Kidney (tissue), 22 donors: ENCODE measurements at places on chromosomes 13 and 19.

DNA sequence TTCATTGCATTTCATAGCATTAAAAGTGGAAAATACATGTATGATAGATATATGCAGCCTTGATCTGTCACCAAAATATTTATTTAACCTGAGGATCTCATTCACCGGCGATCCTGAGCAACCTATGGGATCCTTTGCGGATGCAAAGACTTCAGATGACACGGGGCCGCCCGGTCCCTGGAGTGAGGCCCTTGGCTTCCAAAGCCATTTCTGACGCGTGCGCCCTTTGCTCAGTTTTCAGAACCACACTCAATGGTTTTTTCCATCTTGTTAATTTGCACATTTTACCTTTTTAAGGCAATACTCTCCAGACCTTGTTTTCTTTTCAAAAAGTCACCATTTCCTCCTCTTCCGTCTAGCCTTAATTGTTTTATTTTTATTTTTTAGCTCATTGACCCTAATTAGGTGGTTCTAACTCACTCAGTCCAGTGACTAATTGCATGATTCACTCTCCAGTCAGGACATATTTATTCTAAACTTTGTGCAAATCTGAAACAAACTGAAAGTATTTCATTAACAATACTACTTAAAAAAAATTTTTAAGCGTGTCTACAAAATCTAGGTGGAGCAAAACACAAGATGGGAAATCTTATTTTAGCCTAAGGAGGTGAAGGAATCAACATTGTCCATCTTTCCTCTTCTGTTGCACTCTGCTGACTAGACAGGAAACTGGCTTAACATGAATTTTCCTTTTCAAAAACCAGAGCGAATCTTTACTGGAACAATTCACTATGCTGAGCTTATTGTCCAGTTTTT, 47.9 kb downstream of the COL4A1 start:
- no peak for DNase-seq

- DNase-seq: peak; percentile 79
Measured at GRCh38 chr19:45645631-45646344, 6.6 kb upstream of the EML2 start.

GRCh38 chr13:41418027-41418426, 39.3 kb upstream of the RGCC start:
- no peak for DNase-seq

DNA sequence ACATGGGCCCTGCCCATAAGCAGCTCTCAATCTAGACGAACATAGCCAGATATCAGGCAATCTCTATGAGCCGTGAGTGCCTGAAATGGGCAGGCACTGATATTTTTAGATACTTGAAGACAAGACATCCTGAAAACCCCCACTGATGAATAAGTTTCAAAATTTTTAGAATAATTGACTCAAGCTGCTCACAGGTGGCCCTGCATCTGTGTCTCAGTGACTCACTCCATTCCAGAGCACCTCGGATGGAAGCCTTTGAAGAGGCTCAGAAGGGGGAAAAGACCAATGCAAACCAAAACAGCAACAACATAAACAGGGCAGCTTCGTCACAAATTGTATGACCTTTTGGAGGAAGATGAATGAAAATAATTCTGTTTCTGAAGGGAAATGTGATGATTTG, 42.8 kb upstream of the SLC46A3 start:
- no peak for DNase-seq

GRCh38 chr13:113836768-113837559, 26.9 kb downstream of the GAS6 start:
- no peak for DNase-seq

DNA sequence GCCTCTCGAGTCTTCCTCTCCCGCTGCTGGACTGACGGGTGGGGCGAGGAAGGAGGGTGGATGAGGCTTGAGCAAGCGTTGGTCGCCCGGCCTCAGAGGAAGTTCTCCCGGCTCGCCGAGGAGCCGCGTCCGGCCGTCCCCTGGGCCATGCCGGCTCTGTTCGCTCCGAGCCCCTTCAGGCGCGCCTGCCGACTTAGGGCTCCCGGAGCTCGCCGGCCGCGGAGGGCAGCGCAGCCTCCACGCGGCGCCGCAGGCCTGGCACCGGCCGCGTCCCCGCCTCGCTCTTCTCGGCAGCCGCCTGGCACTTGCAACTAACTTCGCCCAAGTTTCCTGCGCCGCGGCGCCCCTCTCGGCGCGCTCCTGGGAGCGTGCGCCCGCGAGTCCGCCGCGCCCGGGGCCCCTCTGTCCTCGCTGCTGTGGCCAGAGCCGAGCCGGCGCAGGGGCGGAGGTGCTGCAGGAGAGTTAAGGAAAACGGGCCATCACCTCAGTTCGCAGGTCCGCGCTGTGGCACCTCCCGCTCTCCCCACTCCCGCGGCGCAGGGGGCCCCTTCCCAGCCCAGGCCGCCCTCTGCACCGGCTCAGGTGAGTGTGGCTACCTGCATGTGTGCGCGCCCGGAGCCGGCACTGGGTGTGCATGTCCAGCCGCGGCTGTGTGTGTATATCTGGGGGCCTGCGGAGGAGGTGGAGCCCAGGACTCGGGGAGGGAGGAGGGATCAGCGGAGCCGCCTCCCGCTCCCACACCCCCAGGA, 641 bp upstream of the SOX21 start:
- peak; percentile 69 for DNase-seq

GRCh38 chr19:7533281-7533885, 2.1 kb upstream of the PNPLA6 start:
- DNase-seq: peak; percentile 91

- peak; percentile 40 for DNase-seq
Measured at GRCh38 chr19:567296-567900, 5.0 kb upstream of the BSG start.

DNA sequence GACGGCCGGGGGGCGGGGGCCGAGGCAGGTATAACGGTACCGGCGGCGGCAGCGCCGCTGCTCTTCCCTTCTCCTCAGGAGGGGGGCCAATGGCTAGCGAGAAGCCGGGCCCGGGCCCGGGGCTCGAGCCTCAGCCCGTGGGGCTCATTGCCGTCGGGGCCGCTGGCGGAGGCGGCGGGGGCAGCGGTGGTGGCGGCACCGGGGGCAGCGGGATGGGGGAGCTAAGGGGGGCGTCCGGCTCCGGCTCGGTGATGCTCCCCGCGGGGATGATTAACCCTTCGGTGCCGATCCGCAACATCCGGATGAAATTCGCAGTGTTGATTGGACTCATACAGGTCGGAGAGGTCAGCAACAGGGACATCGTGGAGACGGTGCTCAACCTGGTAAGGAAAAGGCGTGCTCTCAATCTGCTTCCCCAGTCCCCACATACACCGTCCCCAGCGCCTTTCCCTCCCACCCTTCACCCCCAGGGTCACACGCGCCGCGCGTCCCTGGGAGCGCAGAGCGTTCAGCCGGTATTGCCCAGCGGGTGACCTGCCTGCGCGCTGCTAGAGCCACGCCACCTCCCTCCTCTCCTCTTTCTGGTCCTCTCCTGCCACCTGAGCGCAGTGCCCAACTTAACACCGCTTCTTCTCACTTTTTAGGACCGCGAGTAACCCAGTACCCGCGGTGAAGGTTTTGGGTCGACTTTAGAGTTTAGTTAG, 814 bp downstream of the NBEA start:
- DNase-seq: peak; percentile 70

GRCh38 chr13:79155883-79156282, 250.2 kb downstream of the RBM26 start:
- DNase-seq: no peak

DNA sequence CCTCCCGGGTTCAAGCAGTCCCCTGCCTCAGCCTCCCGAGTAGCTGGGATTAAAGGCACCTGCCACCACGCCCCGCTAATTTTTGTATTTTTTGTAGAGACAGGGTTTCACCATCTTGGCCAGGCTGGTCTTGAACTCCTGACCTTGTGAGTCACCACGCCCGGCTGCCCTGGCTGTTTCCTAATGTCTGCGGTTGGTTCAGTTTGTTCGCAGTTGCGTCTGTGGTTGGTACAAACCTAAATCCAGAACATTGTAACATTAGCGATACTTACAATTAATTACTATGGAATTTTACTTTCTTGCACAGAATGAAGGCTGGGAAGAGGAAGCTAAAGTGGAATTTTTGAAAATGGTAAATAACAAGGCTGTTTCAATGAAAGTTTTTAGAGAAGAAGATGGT, 38.1 kb downstream of the RNF17 start:
- DNase-seq: no peak

- DNase-seq: peak; percentile 20
Measured at GRCh38 chr19:44512326-44513298, 12.3 kb upstream of the ZNF180 start.

DNA sequence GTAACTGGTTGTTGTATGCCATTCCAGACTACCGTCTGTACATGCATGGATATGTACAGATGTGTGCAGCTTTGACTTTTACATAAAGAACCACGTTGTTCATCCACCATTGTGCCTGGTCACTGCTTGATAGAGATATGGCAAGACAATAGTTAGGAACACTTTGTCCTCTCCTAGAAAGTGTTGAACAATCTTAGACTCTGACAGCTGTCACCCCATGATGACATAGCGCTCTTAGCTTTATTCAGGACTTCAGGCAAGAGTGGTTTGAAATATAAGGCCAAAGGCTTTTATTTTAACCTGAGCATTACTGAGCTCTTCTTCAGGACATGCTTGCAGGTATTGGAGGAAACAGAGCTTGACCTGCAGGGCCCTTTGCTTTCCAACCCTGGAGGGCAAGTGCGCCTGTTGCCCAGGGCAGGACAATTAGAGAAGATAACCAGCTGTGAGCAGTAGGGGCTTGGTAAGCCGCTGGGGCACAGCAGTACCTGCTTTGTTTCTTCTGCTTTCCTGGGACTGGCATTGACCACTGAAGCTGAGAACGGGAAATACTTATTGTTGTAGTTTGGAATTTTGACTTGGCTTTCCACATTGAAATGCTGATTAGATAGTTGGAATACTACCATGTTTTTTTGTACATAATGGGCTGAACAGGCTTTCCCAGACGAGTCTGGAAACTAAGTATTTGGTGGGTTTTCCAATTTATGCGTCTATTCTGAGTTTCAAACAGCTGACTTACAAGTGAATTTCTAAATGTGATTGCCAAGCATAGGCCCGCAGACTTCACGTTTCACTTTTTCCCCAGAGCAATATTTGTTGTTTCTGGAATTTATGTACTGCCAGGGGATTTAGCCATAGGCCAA, 51.1 kb downstream of the GARRE1 start:
- no peak for DNase-seq

- DNase-seq: no peak
Measured at GRCh38 chr13:65456150-65456912, 1773.8 kb downstream of the PCDH9 start.

DNA sequence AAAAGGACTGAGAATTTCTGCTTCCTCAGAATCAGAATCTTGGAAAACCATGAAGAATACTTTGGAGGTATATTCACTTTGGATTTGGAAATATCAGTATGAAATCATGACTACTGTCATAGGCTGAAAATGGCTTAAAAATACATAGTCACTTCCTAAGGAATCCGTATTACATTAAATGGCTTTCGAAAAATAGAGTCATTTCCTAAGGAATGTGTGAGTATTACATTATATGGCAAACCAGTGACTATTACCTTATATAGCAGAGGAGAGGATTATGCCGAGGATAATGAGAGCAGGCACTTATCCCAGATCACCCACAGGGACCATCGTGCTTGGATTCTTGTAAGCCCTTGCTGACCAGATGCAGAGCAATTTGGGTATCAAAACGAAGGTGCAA, 1471.8 kb downstream of the EFNB2 start:
- no peak for DNase-seq

DNA sequence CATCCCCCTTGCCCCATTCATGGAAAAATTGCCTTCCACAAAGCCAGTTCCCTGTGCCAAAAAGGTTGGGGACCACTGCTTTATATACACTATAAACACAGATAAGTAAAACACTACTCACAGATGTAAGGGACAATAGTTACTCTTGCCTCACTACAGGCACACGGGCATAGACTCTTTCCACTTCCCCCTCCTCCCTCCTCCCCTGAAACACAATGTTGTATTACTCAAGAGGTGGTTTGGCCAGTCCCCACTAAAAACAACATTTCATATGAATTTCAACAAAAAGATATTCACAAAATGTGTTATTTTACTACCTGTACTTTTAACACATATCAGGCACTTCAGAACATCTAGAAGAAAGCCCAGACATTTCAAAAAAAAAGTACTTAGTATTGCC, 45.1 kb downstream of the EPSTI1 start:
- DNase-seq: no peak

DNA sequence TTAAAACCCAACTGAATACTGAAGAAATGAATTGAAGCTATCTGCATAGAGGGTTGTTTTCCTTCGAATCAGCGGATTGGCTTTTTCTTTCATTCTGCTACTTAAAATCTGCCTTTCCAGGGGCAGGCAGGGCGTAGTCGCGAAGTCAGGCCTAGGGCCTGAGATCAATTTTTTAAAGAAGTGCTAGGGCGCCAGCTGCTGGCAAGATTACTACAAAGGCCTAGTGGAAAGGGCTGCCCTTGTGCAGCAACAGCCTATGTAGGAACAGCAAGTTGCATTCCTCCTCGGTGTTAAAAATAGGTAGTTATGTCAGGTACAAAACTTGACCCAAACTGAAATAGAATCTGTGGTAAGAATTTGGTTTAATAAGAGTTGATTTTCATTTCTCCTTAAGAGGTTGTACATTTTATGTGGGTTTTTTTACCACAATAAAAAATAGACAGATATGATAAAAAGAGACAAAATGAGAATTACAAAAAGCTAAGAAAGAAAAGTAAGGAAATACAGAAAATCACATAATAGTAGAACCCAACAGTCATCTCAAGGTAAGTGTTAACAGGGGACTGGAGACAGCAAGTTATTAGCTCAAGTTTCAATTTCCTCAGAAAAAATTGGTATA, 9.5 kb upstream of the URAD start:
- DNase-seq: peak; percentile 61

DNA sequence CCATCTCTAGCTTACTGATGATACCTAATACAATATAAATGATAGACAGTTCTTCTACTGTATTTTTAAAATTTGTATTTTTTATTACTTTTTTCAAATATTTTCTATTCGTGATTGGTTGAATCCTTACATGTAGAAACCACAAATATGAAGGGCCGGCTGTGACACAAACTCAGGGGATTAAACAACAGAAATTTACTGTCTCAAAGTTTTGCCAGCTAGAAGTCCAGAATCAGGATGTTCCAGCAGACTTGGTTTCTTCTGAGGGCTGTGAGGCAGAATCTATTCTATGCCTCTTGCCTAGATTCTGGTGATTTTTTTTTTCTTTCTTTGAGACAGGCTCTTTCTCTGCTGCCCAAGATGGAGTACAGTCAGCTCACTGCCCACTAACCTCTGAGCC, 13.8 kb downstream of the FPR1 start:
- DNase-seq: no peak
